ENCODE measurements at places on chromosomes 1 and 21.

DNA sequence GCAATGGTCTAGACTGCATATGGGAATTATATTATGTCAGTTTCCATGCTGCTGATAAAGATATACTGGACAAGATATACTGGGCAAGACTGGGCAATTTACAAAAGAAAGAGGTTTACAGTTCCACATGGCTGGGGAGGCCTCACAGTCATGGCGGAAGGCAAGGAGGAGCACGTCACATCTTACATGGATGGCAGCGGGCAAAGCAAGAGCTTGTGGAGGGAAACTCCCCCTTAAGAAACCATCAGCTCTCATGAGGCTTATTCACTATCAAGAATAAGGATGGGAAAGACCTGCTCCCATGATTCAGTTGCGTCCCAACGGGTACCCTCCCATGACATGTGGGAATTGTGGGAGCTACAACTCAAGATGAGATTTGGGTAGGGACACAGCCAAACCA lies 21.2 kb downstream of the CCT8 start:
- DNase-seq: no peak

DNA sequence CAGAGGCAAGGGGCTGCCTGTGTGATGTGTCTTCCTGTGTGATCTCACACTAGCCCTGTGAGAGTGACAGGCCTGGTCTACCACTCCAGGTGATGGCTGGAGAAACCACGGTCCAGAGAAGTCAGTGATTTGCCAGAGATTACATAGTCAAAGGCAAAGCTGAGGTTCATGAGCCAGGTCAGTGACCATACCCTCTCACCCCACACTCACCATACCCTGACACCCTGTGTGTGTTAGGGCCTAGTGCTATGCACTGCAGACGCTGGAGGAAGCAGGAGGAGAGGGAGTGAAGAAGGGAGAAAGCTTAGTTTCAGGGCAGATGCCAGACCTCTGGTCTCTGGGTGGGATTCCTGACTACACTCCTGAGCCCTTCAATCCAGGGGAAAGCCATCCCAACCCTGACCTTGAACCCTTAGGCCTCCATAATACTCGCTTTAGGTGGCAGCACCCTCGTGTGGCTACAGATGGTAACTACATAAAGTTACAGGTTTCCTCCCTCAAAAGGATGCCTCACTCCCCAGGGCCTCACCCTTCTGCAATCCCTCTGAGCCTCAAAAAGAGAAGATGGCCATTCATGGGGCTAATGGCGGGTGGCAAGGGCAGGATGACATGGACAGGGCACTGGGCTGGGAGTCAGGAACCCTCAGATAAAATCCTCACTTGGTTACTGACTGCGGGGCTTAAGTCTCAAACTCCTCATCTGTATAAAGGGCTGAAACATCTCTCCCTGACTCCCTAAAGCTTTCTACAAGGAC lies 20.8 kb upstream of the SDC3 start:
- no peak for DNase-seq

GRCh38 chr1:242055749-242056320 lies 56.9 kb upstream of the MAP1LC3C start:
- no peak for DNase-seq

GRCh38 chr1:14320518-14320917 lies 278.0 kb upstream of the KAZN start:
- DNase-seq: no peak

GRCh38 chr1:33310702-33311101 lies 10.2 kb downstream of the A3GALT2 start:
- no peak for DNase-seq

DNA sequence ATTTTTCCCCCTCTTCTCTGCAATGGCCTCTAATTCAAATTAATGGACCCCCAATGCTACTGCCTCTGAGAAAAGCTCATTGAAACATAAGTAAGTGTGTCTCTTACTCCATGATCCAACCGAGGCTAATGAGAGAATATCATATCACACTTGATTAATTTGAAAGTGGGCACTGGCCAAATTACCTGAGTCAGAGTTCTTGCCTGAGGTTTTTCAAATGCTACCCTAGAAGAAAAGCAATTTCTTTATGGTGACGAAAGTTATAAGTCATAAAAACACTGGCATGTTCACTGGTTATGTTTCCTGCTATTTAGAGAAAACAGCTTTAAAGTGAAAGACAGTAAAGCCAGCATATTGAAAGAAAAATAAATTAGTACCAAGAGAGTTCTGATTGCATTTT lies 368.8 kb upstream of the TMPRSS15 start:
- DNase-seq: no peak

- no peak for DNase-seq
These were observed 606.7 kb upstream of the CHRM3 start for GRCh38 chr1:238779716-238780115.

DNA sequence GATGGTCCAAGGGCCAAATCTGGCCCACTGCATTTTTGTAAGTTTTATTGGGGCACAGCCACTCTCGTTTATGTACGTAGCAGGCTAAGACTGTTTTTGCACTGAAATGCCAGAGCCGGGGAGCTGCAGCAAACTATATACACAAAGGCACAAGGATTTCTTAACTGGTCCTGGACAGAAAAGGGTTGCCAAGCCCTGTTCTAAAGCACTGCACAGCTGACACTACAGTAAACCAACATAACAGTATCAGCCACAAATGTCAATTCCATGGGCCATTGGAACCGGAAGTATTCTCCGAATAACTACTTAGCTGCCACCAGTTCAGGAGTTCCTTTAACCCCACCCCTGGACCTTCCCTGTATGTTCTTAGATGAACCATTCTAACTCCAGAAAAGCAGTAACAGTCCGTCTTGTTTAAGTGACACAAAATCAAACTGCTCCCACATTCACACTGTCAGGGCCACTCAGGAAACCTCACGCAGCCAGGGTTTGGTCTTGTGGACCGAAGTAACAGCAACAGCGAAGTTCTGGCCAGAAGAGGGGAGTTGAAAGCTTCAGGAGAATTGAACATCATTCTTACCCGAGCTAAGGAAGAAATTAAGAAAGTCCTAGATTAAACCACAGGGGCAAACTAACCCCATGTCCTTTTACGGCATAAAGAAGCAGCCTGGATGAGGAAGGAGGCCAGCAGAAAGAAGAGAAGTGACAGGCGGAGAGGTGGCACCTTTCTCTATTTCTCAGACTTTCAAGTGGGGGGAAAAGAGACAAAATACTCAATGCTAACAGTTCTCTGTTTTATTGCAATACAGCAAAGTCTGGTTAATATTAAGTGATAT lies 49.2 kb downstream of the COQ8A start:
- DNase-seq: no peak

DNA sequence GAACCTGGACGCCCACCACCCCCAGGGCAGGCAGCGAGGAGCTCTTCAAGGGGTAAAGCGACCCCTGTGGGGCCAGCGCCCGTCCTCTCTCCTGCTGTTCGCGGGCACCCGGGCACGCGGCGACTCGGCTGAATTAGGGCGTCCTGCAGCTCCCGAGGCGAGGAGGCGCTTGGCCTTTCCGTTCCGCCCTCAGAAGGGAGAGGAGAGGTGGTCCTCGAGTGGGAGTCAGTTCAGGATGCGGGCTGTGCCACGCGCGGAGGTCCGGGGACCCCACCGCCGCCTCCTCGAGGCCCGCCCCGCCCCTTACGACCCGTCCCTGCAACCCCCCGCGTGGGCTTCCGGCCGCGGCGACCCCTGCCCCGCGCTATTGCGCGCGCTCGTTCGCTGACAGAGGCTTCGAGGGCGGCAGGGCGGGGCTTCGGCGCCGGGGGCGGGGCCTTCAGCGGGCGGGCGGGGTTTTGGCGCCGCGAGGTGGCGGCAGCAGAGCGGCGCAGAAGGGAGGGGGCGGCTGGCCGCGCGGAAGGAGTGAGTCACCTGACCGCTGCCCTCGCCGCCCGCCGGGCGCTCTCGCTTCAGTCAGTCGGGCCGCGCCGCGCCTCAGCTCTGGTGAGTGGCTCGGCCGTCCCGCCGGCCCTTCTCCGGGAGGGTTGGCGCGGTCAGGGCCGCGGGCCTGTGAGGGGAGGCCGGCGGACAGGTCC lies at the start of gene BACH1:
Gene BACH1, plus strand, starts transcription at position 575 of the 698 bp plus-strand sequence. CDS start 22,359 bp downstream, outside the sequence.
- peak; percentile 79 for DNase-seq

- DNase-seq: peak; percentile 22
These were observed 8.1 kb upstream of the TMEM183A start for GRCh38 chr1:202998836-202999750.

GRCh38 chr1:193457676-193458075 lies 271.3 kb upstream of the B3GALT2 start:
- no peak for DNase-seq

DNA sequence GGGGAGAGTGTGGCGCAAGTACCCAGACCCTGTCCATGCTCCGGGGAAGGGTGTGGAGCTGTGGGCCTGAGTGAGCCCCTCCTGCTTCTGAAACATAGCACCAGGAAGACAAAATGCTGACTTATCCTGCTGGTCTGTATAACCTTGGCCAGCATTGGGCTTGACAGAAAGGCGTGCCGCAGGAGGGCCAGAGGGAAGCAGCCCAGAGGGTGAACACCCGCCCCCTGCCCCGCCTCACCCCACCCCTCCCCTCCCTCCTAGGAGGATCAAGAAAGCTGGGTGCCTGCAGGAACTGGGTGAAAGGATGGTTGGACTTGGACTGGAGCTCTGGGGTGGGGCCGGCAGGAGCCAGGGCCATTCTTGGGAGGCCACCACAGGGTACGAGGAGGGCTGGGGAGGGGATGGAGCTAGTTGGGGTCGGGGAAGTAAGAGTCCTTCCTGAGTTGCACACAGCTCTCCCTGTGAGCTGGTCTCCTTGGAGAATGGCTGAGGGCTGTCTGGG lies 27.1 kb downstream of the PTPRF start:
- DNase-seq: no peak

GRCh38 chr1:225441314-225442122 lies 13.7 kb upstream of the LBR start:
- DNase-seq: no peak

DNA sequence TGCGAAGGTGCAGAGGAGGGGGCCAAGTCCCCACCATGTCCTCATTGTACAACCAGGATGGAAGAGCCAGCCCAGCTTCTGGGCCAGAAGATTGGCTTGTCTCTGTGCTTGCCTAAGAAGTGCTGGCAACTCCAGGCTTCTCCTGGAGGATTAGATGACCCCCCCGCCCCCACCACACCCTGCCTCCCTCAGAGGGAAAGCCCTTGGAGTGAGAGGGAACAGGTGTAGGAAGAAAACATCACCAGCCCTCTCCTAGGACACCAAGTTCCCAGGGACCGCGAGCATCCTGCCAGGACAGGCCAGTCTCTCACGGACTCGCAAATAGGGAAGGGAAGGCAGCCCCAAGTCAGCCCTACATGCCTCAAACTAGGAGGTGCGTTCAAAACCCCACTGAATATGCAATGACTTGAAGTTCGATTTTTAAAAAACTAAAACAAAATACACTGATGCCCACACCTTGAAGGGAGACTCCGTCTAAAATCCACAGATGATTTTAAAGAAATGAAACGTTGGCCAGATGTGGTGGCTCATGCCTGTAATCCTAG lies 20.7 kb upstream of the SLC25A33 start:
- DNase-seq: no peak

GRCh38 chr1:19044975-19045831 lies 88.7 kb upstream of the IFFO2 start:
- DNase-seq: no peak

GRCh38 chr1:236207121-236207520 lies 64.8 kb downstream of the GPR137B start:
- no peak for DNase-seq

DNA sequence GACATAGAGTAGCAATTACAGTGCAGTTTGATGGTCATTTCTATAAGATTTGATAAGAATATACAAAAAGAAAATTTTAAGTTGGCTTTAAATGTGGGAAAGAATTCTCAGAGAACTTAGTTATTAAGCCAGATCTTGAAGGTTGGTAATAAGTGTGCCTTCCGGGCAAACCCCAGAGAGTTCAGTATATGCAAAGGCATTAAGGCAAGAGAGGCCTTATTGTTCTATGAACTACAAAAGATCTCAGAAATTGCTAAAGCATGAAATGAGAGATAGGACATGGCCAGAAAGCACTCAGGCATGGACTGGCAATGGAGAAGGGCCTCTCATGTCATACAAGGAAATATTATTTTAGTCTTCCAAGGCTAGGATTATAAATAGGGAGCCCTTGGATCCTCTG lies 390.2 kb upstream of the C1orf87 start:
- no peak for DNase-seq

DNA sequence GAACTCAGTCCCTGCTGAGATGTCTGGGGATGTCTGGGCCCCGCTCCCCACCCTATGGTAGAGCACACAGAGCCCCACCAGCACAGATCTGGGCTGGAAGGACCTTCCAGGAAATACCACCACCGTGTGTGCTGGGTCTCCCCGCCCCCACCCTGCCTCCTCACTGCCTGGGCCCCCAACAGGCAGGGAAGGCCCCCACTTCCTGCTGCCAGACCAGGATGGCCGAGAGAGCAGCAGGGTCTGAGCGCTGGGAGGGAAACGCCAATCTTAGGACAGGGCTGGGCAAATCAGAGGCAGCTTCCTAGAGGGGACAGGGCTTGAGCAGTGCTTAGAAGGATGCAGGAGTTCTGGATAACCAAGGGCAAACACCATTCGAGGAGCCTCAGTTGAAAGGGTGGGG lies 11.9 kb downstream of the ADGRB2 start:
- no peak for DNase-seq

GRCh38 chr1:58687516-58687915 lies 12.3 kb downstream of the MYSM1 start:
- no peak for DNase-seq

DNA sequence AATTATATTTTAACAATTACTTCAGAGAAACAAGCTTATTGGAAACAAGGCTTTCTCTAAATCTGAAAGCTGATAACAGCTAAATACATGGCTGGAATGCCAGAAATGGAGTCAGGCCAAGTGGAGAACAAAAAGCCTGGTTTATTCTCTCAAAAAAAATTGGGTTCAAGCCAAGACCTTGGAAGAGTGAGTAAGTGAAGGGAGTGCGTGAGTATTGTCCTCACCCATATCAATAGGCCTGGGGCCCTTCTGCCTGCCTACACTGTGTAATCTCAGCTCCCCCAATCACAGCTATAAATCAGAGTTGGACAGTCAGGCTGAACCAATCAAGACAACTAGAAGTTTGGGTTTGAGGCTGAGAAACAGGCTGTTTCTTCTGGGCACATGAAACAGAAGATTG lies 7.4 kb downstream of the KYAT3 start:
- no peak for DNase-seq

DNA sequence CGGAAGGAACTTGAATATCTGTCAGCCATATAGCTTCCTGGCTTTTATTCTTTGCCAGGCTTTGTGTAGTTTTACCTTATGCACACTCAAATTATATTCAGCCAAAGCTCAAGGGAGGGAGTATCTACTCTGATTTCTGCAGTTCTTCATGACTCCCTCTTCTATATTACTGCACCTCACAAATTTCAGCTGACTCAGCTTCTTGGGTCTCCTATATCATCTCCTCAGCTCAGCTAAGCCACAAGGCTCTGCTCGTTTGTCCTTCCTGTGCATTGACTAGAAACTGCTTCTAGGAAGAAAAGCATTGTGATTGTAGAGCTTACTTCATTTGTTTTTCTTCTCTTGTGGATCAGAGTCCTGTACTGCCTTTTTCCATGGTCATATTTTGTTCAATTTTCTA lies 37.4 kb downstream of the BTBD8 start:
- no peak for DNase-seq

- no peak for DNase-seq
These were observed 148.1 kb downstream of the NRIP1 start for GRCh38 chr21:14916676-14917141.
